GM10248 (cell line): ENCODE measurements at places on chromosomes 2 and 18.

GRCh38 chr2:74457549-74458131 lies 598 bp upstream of the WBP1 start:
- DNase-seq: peak; percentile 80

- no peak for DNase-seq
Observed at GRCh38 chr2:72211777-72212485, 64.3 kb upstream of the CYP26B1 start.

DNA sequence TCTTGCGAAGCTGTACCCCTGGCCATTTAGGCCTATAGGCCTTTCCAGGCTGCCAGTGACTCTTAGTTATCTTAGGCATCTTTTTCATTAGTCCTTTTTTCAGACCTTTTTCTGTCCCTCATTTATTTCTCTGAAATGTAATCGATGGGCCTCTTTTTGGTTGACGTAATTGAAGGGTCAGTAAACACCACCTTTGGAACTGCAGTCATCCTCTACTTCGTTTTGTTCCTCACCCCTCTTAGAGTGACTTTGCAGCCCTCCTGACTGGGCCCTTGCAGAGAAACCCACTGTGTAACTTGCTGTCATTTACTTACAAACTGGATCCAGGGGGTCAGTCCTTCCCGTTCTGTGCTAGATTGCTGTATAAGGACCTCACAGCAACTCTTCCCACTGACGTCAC lies 23.2 kb downstream of the CENPO start:
- DNase-seq: no peak

- DNase-seq: no peak
Observed at GRCh38 chr2:188969651-188970050, 4.5 kb upstream of the COL3A1 start.

GRCh38 chr2:38450509-38450908 lies 73.4 kb upstream of the ATL2 start:
- DNase-seq: no peak

DNA sequence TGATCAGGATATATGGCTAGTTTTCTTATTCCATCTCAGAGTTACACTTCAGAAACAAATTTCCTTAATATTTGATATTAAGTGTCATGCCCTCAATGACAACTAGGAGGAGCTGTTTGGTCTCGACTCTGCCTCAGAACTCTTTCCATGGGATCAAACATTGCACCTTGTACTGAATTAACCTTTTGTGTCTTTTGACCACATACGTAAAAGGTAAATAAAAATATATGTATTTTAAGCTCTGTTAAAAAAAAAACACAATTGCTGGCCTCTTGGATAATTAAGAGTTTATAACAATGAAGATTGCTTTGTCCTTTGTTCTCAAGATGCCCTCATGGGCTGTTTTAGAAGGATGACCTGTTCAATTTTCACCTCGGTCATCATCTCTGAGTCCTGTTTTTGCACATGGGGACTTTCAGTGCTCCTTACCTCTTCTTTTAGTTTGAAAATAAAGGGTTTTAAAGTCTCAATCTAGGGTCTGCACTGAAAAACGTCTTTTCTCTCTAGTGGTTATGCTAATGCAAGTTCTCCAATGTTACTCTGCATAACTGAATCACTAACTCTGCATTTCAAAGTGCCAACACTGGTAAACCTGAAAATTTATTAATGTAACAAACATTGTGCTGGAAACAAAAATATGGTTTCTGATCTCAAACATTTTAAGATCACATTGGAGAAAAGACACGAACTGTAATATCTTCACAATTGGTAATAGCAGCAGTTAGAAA lies 18.8 kb upstream of the FN1 start:
- DNase-seq: peak; percentile 31

- no peak for DNase-seq
Observed at GRCh38 chr2:45275242-45275805, 266.1 kb upstream of the SIX2 start.

GRCh38 chr2:230928701-230929380 lies 3.8 kb upstream of the GPR55 start:
- no peak for DNase-seq

DNA sequence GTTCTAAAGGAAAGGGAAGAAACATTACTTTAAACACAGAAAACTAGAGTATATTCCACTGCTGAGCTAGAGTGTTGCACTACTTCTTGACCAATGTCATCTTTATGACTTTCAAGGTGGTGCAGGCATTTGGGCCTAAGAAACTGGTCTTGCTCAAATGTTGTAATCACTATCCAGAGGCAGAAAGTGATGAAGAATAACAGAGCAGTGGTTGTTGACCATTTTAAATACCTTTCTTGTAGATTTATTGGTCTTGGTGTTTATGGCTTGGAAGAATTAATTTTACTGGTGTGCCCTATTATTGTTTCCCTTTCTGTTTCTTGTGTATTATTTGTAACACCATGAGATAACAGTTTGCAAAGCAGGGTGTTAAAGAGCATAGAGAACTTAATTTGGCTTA lies 56.9 kb upstream of the SCN7A start:
- DNase-seq: no peak

DNA sequence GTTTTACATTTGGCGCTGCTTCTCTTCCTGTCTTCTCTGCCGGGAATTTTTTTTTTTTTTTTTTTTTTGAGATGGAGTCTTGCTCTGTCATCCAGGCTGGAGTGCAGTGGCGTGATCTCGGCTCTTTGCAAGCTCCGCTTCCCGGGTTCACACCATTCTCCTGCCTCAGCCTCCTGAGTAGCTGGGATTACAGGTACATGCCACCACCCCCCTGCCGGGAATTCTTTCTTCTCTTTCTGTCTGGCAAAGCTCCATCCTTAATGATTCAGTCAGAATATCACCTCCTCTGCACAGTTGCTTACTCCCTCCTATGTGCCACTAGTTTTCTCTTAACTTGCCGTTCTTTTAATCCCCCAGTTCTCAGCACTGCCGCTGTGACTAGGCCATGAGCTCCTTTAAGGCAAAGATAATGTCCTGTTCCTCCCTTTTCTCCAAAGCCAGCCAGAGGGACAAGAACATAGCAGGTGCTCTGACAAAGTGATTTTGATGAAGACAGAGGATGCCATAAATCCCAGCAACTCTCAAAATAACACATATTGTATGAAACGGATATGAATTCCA lies 112.1 kb upstream of the LRATD1 start:
- DNase-seq: no peak
